ENCODE measurements at places on chromosomes 4 and X.

GRCh38 chr4:118941149-118941548 lies 52.5 kb downstream of the SYNPO2 start:
- no peak for DNase-seq

DNA sequence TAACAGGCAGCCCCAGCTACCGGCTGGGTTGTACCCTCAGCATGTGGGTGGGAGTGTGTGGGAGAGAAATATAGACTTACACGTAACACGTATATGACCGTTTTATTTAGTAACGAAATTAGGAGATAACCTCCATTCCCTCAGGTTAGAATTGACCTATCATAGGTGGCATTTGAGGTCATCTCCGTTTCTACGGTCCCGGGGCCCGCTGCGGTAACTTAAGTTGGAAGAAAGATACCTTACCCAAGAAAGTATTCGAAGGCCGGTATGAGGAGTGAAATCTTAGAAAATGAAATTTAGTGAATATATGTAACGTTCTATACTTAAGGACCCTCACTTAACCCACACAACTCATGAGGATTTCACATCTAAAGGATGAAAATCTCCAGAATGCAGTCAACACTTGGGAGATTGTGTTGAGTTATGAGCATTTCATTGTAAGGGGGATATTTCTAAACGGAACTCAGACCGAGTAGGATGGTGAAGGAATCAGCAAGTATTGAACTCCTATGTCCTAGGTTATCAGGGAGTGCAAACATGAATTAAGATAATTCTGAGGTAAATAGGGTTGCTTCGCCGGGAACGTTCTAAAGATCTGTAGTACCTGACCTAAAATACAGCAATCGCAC lies 891 bp downstream of the CISD2 start:
- DNase-seq: no peak

DNA sequence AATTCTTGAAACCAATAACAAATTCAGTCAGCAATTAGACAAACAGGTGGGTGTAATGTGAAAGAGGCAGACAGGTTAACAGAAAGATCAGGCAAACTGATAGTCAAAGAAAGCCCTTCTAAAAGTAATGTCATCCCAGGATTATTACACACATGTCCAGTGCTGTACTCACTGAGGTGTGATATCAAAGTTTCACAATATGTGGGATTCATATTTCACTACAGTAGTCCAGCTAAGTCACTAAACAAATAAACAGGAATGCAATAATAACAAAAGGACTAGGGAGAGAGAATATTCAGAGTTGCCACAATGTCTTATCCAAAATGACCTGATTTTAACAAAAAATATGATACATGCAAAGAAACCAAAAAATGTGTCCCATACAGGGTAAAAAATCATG lies 787.5 kb downstream of the FSTL5 start:
- DNase-seq: no peak

- DNase-seq: no peak
These were observed 58.7 kb downstream of the GPRIN3 start for GRCh38 chr4:89248879-89249281.

DNA sequence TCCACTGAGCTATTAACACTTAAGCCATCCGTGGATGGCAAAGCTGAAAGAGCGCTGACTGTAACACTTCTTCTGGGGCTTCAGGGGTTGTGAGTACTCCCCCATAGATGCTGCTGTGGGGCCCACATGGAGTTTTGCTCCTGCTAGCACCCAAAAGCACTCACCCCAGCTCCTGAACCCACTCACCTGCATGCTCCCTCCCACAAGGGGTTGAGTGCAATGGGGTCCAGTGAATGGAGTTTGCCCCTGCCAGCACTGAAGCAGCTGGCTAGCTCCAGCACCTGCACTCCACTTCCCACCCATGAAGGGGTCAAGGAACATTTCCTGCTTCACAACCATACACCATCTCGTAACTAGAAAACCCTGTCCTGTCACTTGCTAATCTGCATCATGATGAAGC lies 78.9 kb downstream of the IL21 start:
- DNase-seq: no peak

- DNase-seq: no peak
These were observed 270.9 kb upstream of the GRIA3 start for GRCh38 chrX:122913134-122913533.

GRCh38 chr4:61663310-61663709 lies 463.2 kb downstream of the ADGRL3 start:
- no peak for DNase-seq

GRCh38 chrX:7390441-7390840 lies 242.5 kb upstream of the PUDP start:
- no peak for DNase-seq

DNA sequence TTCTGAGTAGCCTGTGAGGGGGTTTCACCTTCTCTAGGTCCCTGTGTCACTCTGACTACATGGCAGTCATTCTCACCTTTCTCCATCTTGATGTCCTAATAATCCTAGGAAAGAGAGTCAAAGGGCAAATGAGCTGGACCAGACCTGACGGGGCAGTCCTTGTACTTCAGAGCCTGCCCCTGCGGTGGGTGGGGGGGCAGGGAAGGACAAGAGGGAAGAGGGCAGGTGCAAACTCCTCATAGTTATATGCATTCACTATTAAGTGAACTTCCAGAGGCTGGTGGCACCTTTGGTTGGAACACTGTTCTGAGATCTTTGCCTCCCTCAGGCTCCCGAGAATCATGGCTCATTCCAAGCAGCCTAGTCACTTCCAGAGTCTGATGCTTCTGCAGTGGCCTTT lies at the start of gene AWAT1:
Gene AWAT1, plus strand, starts transcription at position 301 of the 400 bp plus-strand sequence. Its CDS starts 41 bp downstream, at position 342.
- no peak for DNase-seq

DNA sequence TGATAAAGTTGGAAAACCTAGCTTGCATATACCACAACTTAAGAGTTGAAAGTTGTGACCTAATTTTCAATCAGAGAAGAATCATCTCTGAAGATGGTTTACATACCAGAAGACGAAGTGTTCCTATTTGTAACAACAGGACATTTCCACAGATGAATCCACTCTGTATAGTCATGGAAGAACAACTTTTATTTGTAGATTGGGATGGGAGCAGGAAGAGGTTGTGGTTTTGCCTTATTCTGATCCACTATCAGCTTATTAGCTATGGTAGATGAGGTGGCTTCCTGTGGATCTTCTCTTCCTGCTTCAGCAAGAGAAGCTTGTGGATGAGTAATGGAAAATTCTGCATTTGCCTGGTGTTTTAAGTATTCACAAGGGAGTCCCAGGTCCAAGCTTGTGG lies 18.6 kb upstream of the SUPT20HL1 start:
- no peak for DNase-seq

GRCh38 chrX:66622209-66622608 lies 16.7 kb downstream of the EDA2R start:
- no peak for DNase-seq

GRCh38 chr4:107094332-107094731 lies 58.2 kb upstream of the DKK2 start:
- no peak for DNase-seq

- DNase-seq: no peak
These were observed 1.9 kb downstream of the RAB9A start for GRCh38 chrX:13690836-13691235.

GRCh38 chrX:413322-414201 lies 26.9 kb upstream of the PPP2R3B start:
- DNase-seq: no peak

DNA sequence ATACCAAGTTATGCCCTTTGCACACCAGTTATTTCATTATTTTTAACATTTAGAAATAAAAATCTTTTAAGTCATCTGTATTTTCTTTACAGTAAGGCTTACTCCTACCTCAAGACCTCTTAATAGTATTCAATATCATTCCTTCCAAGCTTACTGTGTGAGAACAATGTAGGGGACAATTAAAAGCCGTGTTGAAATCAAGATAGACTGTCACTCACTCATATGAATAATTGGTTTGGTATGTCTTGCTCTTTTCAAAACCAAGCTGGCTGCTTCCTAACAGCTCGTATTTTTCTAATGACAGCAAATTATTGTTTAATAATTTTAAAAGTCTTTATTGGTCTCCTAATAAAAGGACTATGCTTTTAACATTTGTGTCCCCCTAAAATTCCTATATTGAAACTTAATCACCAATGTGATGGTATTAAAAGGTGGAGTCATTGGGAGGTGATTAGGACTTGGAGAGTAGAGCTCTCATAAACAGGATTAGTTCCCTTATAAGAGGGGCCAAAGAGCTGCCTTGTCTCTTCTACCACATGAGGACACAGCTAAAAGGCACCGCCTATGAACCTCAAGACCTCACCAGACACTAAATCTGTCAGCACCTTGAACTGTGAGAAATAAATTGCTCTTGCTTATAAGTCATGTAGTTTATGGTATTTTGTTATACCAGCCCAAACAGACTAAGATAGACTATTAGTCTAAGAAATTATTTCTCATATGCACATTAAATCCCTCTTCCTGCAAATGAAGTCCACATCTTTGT lies 4.1 kb downstream of the ABCB7 start:
- no peak for DNase-seq

GRCh38 chr4:113094802-113095201 lies 45.3 kb downstream of the ANK2 start:
- no peak for DNase-seq

GRCh38 chrX:23981711-23982110 lies 45.3 kb downstream of the KLHL15 start:
- DNase-seq: no peak

GRCh38 chr4:167452922-167453430 lies 218.7 kb upstream of the SPOCK3 start:
- DNase-seq: no peak

DNA sequence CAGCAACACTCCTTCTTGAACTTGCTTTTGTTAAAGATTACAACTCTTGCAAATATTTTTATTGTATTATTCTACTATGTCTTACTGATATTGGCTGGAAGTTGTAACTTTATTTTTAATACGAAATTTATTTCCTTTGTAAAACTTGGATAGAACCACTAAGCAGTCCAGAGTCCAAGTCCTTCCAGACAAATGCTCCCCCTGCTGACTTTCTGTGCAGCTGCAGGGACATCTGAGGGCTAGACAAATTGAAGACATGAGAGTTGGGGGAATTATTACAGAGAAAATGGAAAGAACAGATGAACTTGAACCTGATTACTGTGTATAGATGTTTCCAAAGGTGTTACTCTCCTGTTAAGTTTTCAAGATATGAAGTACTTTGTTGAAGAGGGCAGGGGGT lies 238.8 kb downstream of the GRIA3 start:
- DNase-seq: no peak

GRCh38 chr4:4780729-4781244 lies 78.7 kb upstream of the MSX1 start:
- DNase-seq: no peak

DNA sequence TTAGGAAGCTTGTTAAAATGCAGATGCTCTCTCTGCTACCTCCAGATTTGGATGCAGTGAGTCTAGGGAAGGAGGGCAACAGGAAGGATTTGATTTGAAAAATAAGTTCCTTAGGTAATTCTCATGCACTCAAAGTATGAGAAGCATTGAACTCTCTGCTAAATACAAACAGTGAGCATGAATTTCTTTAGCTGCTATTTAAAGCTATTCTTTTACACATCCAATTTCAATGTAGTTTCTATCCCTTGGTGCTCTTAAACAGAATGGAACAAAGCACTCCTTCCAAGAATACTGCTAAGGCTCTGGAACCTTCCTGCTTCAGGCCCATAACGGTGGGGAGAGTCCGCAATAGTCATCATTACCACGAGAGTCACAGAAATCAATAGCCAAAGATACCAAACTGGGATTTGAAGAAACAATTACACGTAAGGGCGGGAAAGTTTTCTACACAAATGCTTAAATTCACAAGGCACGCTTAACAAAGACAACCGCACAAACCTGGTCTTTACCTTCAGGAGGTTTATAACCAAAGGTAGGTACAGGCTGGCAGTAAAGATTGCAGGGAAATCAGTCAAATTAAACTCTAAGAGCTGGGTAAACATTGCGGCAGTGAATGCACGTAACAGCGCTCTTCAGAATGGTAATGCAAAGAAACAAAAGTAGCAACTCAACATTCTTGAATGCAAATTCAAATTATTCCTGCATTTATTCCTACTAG lies 123.2 kb upstream of the NAP1L5 start:
- no peak for DNase-seq

GRCh38 chrX:122046226-122046625 lies 998.8 kb downstream of the GLUD2 start:
- no peak for DNase-seq

GRCh38 chr4:140174543-140174942 lies 20.6 kb upstream of the MAML3 start:
- no peak for DNase-seq

DNA sequence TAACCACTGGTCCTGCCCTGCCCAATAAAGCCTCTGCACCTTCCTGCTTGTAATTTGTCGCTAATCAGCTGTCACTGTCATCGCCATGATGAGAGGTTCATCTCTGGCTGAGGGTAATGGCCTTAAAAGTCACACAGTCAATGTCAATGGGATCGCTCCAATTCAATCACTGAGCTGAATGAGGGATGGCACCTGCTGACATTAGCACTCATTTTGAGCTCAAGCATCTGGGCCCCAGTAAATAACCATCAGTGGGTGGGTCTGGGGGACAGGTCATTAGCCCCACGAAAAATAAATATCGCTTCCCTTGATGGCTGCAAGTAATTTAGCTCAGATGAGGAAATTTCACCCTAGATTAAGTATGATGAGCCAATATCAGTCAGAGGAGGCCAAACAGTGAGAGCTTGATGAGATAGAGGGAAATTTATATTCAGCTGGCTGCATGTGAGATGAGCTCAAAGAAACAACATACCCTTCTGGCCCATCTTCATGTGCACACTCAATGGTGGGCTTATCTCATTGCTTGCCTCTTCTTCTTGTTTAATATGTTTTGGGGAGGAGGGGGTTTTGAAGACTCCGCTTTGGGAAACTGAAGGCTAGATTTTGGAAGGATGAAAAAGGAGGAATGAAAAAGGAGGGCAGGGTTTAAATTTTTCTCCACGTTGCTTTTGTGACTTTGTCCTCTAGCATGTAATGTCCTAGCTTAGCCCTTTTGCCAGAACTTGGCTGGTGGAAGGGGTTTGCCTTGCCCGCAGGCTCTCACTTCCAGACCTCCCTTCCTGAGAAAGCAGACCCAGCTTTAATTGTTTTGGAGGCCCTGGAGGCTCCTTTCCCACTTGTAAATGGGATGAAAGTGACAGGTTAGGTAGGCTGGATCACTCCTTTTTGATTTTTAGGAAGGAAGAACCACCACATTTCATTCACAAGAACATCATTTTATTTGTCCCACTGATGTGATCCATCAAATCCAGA lies 84.8 kb upstream of the PAQR3 start:
- no peak for DNase-seq
